MG63 (cell line): ENCODE measurements at places on chromosomes 3 and 15.

- no peak for DNase-seq
Measured at GRCh38 chr15:41570764-41571163, 11.8 kb downstream of the TYRO3 start.

GRCh38 chr3:191557322-191557721 is 96.4 kb downstream of the PYDC2 start:
- DNase-seq: no peak

DNA sequence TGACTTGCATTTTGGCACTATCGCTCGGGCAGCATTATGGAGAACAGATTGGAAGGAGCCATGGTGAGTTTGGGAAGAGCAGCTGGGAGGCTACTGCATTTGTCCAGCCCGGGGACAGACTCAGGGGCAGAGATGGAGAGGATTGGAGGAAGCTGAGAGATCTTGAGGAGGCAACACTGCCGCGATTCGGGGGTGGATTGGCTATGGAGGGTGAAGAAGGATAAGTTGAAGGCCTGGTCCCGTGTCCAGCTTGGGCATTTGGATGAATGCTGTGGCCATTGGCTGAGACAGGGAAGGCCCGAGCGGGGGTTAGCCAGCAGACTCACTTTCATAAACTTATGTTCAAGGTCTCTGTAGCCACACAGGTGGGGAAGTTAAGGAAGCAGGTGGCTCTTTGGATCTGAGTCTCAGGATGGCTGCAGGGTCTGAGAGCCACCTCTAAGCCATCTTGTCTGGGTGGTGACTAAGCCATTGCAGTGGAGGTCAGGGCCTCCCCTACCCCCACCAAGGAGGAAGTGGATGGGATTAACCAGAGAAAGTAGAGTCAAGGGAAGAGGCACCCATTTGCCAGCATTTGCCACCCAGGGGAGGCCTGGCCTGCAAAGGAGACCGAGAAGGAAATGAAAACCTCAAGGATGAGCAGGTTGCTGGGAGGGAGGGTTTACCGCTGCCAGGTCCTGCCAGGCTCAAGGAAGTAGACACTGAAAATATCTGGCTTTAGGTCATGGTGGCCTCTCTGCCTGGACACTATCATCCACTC is 144.0 kb upstream of the TLE3 start:
- no peak for DNase-seq

GRCh38 chr3:123341-123740 is 73.2 kb upstream of the CHL1 start:
- no peak for DNase-seq

DNA sequence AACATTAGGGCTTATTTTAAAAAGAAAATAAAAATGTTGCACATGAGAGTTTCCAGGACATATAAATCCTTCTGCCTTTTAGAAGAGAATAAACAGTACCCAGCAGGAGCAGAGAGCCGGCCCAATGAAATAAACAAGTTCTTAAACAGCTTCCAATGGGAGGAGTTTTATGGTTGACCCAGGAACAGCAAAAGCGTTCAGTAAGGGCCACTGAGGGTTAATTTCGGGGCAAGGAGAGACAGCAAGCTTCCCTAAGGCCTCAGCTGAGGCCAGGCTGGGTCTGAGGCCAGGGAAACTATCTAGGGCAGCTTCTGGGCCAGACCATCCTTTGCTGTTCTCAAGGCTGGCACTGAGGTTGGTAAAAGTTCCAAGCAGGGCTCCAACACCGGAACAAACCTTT is 3.4 kb downstream of the PDZRN3 start:
- DNase-seq: peak; percentile 16

GRCh38 chr3:152113413-152113812 is 155.3 kb upstream of the MBNL1 start:
- DNase-seq: no peak

DNA sequence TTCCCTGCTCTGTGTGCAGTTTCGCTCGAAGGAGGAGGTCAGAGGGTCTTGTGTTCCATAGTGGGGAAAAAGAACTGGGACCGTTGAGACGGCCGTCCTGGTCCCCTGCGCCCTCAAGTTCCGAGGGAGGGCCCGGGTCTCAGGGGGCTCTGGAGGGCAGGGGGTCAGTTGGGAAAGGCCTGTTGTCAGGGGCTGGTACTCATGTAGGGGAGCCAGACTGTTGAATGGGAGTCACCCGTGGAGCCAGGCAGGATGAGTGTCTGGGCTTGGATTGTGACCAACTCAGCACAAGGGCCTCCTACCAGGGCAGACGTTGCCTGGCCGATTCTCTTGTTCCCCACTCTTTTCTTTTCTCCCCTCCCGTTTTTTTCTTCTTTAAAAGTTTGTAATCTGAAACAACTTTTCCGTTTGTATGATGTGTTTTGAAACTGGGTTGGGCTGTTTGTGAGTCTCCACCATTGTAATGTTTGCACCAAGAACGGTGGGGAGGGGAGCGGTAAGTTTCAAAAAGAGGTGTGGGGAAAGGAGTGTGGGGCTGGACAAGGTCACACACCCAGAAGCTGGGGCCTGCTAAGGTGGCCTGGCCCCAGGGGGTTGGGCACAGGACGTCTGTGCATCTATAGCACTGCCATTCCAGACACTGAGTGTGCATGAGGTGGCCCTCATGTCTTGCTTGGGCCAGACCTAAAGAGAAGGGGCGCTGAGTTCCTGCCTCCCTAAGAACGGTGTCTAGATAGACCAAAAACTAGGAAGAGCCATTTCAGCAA is 1.1 kb downstream of the CMTM7 start:
- peak; percentile 53 for DNase-seq

- DNase-seq: peak; percentile 14
Measured at GRCh38 chr3:117526470-117527079, 817.0 kb downstream of the TUSC7 start.

GRCh38 chr3:23283625-23284024 is 80.5 kb downstream of the UBE2E2 start:
- DNase-seq: no peak

DNA sequence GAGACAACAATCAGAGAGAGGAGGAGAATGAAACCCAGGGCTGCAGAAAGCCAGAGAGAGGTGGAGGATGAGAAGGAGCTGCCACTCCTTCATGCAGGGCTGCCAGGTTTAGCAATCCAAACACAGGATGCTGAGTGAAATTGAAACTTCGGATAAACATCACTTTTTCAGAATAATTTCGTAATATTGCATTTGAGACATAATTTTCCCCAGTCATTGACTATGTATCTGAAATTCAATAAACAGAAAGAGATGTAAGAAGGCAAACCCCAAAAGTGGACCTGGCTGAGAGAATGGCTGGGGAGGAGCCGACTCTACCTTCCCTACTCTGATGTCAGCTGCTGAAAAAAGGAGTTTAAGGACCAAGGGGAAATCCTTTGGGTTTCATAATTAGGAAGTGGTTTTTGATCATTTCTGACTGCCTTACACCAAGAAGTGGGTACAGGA is 33.8 kb downstream of the SLC9A9 start:
- DNase-seq: no peak

DNA sequence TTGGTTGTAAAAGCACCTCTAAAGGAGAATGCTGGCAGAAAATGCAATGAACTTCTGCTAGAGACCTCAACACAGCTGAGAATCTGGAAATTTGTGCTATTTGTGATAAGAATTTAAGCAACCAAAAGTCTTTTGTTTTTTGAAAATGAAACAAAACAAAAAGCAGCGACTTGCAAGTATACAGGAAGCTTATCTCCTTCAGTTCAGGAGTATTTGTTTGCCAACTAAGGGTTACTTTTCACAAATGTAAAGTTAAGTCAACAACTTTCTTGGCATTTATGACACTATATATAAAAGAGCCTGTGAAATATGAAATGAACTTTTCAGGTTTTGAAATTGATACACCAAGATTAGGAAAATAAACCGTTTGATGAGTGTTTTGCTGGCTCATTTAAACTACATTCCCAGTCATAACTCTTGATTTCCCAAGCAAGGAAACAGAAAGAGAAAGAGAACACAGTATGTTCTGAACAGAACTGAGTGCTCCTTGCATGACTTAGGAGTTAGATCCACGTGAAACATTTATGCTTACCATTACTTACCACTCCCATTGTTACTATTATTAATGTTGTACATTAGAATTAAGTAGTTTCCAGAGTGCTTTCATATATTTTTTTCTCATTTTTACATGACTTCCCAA is 92.3 kb upstream of the COL8A1 start:
- no peak for DNase-seq

- peak; percentile 70 for DNase-seq
Measured at GRCh38 chr3:172040981-172041963, 1.9 kb downstream of the FNDC3B start.

DNA sequence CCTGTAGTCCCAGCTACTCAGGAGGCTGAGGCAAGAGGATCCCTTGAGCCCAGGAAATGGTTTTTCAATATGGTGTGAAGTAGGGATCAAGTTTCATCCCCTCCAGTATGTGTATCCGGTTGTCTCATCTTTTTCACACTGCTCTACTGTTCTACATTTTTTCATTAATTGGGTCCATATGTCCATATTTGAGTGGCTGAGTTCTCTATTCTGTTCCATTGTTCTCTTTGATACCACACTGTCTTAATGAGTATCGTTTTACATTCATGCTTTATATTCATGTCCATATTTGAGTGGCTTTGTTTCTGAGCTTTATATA is 81.6 kb upstream of the LRRFIP2 start:
- DNase-seq: no peak

DNA sequence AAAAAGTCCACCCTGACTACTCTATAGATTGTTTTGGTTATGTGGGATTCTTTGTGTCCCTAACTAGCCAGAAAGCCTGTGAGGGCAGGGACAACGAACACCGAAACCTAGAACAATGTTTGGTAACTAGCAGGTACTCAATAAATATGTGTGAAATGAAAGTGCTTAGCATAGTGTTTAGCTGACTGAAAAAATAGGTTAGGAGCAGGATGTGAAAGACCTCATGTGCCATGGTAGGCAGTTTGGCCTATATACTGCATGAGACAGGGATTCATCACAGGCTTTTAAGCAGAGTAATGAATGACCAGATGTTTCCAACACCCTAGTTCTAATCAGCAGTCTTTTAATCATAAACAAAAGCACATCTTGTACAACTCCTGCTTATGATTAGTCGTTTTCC is 64.2 kb downstream of the MYO5A start:
- DNase-seq: no peak

DNA sequence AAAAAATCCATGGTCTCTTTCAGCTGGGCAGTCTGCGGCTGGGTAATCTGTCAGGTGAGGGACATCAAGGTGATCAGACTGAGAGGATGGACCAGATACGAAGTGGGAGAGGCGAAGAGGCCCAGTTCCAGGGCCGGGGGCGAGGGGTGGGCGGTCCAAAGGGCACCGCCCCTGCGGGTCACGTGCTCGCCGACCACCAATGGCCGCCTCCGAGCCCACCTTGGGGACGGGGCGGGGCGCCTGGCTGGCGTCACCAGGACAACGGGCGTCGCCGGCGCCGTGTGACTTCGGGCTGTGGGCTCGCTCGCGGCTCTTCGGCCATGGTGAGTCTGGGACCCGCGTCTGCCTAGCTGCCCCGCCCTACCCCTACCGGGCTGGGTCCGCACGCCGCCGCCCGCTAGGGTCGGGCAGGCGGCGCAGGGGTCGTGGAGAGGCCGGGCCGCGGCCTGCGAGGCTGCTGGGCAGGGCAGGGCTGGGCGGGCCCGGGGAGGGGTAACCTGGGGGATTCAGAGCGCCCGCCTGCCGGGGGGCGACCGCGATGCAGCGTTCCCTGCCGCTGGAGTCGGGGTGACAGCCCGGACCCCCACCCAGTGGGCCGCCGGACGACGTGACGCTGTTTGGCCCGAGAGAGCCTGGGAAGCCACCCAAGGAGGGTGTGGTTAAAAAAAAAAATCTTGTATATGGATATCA is at the start of gene FBXL2:
FBXL2 (plus strand) TSS at position 250 of the 690 bp plus-strand sequence; CDS start at position 321, 71 bp downstream.
- peak; percentile 75 for DNase-seq

DNA sequence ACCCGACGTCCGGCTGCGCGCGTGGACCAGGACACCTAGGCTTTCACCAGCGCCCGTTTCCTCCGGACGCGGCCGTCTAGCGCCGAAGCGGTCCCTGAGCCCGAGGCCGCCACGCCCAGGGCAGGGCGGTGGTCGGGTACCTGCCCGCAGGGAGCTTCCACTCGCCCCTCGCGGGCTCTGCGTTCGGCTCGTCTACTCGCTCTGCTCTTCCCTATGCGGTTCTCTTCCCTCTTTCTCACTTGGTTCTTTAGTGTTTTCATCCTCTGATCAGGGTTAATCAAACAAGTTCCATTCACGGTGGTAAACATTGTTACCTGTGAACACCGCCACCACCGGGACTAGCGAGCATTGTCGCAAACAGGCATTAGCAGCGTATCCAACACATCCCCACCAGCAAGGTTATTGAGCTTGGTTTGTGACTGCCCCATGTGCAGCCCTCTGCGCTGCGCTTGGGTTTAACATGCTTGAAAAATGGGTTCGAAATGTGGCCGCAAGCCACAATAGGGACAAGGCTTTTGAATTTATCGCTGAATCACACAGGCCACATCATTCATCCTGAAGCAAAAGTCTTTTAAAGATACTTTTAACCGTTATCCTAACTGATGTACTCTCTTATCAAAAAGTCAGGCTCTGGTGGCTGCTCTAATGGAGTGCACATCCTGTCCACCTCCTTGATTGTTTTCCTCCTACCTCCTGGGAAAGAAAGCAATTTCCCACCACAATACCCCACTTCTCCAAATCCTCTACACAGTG is 843 bp upstream of the CD47 start:
- no peak for DNase-seq

DNA sequence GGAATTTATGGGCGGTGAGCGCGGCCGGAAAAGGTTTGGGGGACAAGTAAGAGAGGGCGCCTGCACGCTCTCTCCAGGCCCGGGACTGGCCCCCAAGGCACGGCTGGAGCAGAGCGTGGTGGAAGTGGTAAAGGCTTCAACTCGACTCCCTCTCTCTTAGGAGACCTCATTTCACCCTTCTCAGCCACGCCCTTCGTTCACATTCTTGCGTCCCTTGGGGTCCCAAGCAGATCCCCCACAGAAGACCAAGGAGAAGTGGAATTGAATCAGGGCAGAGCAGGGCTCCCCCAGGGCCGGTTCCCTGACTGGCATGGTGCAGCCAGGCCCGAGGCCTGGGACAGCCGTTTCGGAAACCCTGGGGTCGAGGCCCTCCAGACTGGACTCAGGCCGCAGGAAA is 75.4 kb upstream of the POLG start:
- no peak for DNase-seq

DNA sequence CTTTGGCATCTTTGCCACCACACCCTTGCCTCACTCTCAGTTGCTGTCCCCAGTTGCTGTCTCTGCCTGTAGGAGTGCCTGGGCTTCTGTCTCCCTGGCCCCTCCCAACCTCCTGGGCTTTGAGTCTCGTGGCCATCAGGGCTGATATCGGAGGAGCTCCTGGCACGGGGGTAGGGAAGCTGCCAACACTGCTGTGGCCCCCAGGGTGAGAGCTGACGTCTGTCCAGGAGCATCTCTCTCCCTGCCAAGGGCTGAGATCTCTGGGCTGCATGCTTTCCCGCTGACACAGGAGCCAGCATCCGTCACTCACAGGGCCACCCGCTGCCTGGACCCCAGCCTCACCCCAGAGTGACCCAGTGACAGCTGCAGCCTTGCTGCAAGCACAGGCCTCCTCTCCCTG is 47.4 kb downstream of the EXOG start:
- no peak for DNase-seq

GRCh38 chr3:61807865-61808276 is 246.5 kb downstream of the PTPRG start:
- no peak for DNase-seq

- no peak for DNase-seq
Measured at GRCh38 chr15:81273200-81273599, 50.7 kb downstream of the STARD5 start.
